ENCODE measurements at places on chromosomes 2 and 18.

GRCh38 chr18:36189486-36189885 lies 2.2 kb downstream of the MOCOS start:
- DNase-seq: no peak

DNA sequence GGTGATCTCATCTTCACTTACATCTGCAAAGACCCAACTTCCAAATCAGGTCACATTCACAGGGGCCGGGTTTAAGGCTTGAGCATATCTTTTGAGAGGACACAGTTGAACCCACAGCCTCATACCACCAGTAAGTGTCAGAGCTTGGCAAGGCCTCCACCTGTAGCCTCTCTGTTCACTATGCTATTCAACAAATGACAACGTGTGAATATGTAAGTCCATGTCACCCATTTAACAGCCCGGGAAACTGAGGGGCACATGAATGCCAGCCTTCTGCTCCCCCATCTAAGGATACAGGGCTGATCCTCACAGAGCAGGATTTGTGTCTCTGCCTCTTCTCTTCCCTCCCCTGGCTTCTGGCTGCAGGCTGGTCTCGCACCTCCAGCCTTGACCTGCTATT lies 3.5 kb upstream of the KCNF1 start:
- no peak for DNase-seq

GRCh38 chr2:70920367-70920715 lies 15.4 kb upstream of the ATP6V1B1 start:
- no peak for DNase-seq

DNA sequence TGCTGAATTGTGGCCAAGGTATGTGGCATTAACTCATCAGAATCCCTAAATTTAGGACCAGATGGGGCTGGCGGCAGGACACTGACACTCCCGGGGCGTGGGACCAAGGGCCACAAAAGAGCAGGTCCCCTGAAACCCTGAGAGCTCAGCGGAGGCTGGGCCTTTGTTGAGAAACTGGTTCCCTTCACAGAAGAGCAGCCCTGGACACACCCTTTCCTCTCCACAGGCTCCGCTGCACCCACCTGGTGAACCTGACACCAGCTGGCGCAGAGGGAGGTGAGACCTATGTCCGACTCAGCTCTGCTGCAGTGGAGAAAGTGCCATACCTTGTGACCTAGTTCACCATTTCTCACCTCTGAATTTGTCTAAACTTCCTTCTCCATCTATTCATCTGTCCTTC lies 119.5 kb downstream of the RTP5 start:
- DNase-seq: no peak

GRCh38 chr2:166765141-166765540 lies 123.1 kb upstream of the XIRP2 start:
- peak; percentile 52 for DNase-seq

DNA sequence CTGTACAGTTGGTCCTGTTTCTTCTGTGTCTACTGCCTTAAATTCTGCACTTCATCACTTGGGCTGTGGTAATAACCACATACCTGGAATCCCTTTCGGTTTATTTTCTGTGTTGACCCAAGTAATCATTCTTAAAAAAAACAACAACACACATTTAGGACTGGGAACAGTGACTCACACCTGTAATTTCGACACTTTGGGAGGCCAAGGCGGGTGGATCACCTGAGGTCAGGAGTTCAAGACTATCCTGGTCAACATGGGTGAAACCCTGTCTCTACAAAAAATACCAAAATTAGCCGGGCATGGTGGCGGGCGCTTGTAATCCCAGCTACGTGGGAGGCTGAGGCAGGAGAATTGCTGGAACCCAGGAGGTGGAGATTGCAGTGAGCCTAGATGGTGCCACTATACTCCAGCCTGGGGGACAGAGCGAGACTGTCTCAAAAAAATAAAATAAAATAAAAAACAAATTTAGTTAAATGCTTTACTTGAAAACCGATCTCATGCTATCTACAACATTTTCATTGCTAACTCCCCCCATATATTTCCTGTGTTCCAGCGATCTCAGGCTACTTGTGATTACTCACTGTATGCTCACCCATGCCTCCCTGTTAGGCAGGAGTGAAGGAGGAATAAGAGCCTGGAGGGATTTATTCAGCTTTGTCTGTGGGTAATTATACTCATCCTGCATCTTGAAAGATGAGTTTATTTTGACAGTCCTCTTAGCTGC lies 18.2 kb downstream of the ACSL3 start:
- no peak for DNase-seq

- DNase-seq: no peak
These were observed 330.5 kb downstream of the DYSF start for GRCh38 chr2:71783815-71784214.

DNA sequence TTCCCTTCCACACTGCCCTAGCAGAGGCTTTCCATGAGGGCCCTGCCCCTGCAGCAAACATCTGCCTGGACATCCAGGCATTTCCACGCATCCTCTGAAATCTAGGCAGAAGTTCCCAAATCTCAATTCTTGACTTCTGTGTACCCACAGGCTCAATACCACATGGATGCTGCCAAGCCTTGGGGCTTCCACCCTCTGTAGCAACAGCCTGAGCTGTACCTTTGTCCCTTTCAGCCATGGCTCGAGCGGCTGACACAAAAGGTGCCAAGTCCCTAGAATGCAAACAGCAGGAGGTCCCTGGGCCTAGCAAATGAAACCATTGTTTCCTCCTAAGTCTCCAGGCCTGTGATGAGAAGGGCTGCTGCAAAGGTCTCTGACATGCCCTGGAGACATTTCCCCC lies 744.5 kb upstream of the LINC00305 start:
- DNase-seq: no peak

DNA sequence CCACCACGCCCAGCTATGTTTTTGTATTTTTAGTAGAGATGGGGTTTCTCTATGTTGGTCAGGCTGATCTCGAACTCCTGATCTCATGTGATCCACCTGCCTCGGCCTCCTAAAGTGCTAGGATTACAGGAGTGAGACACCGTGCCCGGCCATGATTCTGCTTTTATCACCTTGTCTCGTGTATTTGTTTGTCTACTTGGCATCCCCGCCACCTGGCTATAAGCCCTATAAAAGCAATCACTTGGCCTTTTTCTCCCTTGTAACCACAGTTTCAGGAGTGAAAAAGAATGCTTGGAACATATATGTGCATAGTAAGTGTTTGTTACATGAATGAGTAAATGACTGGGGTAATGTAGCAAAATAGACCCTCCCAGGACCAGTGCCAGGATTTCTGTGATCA lies 77.5 kb upstream of the PAPOLG start:
- no peak for DNase-seq

DNA sequence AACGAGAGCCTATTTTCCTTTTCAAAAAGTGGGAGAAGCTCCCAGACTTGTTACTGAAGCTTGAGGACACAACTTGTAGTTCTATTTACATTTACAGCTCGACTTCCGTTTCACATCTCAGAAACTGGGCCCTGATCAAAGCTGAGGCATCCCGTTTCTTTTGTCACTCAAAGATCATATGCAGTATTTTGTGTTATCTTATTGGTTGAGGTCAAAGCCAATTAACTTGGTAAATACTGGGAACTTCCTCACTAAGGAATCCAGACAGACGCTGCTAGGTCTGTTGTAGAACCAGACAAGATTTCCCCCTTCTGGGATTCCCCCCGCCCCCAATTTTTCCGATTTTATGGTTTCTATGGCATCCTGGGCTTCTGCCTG lies 50.3 kb downstream of the TSN start:
- no peak for DNase-seq

GRCh38 chr18:42373584-42373983 lies 418.6 kb downstream of the PIK3C3 start:
- DNase-seq: no peak

DNA sequence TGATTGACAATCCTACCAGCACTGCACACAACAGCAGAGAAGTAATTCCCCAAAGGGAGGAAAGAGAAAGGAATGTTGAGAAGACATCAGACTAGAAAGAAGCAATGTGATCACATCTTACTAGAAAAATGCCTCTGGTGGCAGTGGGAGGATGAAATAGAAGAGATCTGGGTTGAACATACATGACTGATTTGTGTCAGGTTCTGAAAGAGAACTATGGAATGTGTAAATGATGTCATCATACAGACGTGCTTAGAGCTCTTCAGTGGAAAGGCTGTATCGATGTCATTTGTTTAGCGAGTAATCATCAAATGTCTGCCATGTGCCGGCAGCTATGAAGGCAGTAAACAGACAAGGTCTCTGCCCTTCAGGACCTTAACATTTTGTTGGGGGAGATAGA lies 24.9 kb downstream of the GORASP2 start:
- DNase-seq: no peak

DNA sequence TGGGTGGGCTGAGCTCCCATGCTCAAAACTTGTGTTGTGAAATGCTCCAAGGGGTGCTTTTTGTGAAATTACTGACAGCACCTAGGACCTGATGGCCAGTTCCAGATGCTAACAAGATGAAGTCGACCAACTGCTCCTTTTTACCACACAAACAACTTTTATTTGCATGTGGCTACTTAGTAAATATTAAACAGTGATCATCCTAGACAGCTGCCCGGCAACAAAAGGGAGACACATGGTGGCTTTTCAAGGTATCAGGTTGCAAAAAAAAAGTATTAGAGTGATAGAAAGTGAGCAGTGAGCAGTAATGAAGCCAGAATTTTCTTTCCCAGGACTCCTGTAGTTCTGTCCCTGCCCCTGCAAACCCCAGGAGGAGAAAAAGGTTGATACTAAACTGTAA lies 118.5 kb downstream of the RPIA start:
- no peak for DNase-seq

DNA sequence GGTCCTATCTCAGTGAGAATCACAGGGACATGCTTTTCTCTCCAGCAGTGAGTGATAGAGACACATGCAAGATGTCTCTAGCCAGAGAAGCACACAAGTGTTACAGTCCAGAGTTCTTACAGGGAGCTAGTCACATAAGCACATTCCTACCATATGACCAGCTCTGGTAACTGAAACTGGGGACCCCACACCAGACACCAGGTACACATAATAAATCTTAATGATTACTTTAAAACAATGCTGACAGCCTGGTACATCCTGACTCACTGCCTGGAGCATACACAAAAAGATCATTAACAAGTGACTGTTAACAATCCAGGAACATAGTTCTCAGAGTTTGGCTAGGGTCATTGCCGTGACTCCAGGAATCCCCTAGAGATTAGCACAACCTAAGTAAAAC lies 53.6 kb downstream of the GALNT1 start:
- peak; percentile 47 for DNase-seq

DNA sequence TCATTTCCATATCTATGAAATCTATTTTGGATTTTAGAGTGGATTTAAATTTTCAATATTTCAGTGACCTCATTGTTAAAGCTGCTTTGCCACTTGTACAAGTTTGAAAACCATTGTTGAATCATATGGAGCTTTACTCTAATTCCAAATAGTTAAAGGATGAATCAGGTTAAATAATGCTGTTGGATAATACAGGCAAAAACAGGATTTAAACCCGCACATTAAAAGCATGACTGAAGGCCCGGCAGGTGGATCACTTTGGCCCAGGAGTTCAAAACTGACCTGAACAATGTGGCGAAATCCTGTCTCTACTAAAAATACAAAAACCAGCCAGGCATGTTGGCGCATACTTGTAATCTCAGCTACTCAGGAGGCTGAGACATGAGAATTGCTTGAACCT lies 68.3 kb downstream of the RIF1 start:
- DNase-seq: no peak

GRCh38 chr2:10260130-10260529 lies 42.6 kb upstream of the HPCAL1 start:
- no peak for DNase-seq

GRCh38 chr2:108288534-108289106 lies at the start of gene SULT1C2:
Gene SULT1C2, plus strand, starts transcription at chr2:108288895. Its CDS starts 4,773 bp downstream, at chr2:108293668.
- peak; percentile 72 for DNase-seq

DNA sequence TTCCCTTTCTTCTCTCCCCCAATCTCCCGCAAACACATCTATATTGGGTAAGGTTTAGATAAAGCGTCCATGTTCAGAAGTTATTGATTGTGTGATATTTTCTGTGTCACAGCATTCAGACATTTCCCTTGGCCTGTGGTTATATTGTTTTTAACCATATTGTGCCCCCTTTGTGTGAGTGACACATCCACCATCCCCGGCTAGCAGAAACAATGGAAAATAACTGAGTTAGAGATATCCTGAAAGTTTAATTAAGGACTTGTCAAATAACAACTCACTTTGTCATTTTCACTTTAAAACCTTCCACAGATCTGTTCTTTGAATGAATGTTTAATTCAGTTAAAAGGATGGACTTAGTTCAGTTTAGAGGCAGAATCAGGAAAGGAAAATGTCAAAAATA lies 151.0 kb downstream of the KCNJ3 start:
- DNase-seq: no peak

DNA sequence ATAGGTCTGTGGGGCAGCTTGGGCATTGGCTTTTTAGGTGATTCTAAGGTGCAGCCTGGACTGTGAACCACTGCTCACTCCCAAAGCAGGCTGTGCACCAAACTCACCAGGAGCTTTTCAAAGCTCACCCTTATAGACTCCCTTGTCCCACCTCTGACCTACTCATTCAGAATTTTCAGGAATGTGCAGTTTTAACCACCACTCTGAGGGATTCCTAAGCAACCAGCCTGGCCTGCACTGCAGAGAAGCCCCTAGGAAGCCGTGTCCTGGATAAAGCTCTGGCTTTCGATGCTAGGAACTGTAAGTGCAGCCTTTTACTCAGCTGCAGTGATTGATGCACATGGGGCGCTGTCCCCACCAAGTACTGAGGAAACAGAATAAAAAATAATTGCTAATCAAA lies 33.0 kb downstream of the MRO start:
- DNase-seq: peak; percentile 61

- DNase-seq: no peak
These were observed 33.7 kb downstream of the GFPT1 start for GRCh38 chr2:69353360-69353759.

DNA sequence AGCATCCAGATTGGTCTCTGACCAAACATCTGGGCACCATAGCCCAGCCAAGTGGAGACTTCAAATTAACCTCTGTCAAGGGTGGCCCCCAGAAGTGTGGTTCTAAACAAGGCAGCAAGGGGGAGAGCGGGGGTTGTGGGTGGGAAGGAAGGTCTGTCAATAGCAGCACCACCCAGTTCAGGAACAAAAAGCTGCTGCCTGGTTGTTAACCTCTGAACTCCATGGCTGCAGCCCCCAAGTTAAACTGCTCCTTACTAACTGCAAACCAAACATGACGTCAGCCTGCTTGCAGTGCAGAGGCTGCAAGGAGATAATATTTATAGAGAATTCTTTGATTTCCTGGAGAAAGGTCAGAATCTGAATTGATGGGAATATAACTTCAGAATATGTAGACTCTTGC lies 76.5 kb downstream of the ARL4C start:
- DNase-seq: peak; percentile 42

DNA sequence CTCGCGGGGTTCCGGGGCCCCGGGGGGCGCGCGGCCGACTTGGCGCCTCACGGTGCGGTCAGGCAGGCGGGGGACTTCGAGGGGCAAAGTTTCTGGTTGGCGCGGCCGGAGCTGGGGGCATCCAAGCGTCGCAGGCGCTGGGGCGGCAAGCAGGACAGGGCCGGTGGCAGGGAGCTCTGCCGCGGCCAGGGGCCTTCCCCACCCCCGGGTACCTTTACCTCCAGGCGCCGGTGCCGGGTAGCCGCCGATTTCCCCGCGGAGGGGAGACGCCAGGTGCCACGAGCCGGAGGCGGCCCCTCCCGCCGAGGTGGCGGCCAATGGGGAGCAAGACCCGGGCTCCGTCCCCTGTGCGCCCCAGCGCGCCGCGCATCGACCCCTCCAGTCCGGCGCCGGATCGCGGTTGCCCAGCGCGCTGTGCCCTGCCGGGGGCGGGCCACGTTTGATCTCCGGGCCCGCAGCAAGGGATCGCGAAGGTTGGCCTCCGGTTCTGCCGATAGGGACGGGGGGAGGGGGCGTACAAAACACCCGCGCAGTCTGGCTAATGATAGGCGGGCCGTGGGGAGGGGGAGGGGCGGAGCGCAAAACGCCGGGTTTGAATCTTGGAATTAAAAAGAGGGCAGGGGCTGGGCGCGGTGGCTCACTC lies at the start of gene ST8SIA5:
TSS of gene ST8SIA5 (minus strand) at position 495 of the 643 bp plus-strand sequence. CDS start 545 bp downstream, outside the sequence.
- peak; percentile 68 for DNase-seq

All from ELF-1 (cell line).